ENCODE measurements at places on chromosomes 6 and 20. TPM values are rescaled to one million over a fixed set of nuclear protein-coding genes. Genes with fewer than 3 reads are reported as not detected.

PTPRK gene
- 42.5 TPM for total RNA-seq

DNA sequence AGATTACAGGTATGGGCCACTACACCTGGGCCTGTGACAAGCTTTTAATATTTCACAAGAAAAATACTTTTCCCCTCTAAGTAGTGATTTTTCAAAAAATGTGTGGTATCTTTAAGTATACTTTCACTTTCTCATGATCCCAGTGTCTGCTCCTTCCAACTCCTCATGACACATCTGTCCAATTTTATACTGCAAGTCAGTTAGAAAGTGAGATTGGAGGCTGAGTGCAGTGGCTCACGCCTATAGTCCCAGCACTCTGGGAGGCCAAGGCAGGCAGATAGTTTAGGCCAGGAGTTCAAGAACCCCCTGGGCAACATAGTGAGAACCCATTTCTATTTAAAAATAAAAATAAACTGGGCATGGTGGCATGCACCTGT is 20.2 kb downstream of the PIM1 start:
- DNase-seq, result no peak

DNA sequence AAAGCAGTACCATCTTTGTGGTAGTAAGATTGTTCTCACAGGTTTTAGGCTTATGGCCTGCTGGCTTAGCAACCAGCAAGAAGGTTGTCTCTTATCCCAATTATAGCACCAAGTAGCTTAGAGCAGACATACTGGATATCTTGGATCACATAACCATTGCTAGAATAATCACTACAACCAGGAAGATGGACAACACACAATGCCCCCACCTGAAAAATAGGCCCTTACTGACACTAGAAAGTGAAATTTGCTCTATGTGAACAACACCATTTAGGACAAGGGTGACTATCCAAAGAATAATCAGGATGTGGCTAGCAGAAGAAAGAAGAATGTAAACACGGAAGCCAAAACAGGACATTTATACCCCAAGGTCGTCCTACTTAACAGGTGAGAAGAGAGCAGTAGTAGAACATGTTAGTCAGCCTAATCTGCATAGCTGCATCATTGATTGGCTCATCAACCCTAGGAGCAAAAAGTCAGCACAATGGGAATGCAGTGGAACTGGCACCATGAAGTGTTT is 172.7 kb upstream of the MARCKS start:
- DNase-seq, result no peak

DNA sequence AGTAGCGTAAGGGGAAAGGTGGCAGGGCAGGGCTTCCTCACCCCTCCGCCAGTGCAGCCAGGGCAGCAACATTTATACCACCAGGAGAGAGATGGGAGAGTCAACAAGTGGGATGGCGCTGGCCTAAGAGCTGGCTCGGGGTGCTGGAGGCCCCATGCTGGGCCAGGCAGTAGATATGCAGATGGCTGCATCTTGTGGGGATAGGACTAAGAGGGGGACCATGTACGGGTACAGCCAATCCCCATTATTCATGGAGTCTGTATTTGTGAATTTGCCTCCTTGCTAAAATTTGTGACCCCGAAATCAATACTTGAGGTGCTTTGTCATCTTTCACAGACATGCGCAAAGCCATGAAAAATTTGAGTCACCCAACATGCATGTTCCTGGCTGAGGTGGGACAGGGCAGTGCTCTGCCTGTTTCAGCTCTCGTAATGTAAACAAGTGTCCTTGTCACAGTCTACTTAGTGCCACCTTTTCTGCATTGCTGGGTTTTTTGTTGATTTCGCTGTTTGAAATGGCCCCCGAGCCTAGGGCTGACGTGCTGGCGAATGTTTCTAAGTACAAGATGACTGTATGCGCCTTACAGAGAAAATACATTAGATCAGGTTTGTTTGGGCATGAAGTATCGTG is 27.5 kb upstream of the TAF8 start:
- no peak for DNase-seq

EPPIN gene
- total RNA-seq, result not detected

GRCh38 chr6:75349262-75349984 is 64.8 kb upstream of the TMEM30A start:
- peak; percentile 26 for DNase-seq

DUSP15 gene
- total RNA-seq, result not detected

C6orf132 gene
- total RNA-seq, result 15.3 TPM

RNF217 gene
- total RNA-seq, result 6.9 TPM

ME1 gene
- total RNA-seq, result 13.3 TPM

DNA sequence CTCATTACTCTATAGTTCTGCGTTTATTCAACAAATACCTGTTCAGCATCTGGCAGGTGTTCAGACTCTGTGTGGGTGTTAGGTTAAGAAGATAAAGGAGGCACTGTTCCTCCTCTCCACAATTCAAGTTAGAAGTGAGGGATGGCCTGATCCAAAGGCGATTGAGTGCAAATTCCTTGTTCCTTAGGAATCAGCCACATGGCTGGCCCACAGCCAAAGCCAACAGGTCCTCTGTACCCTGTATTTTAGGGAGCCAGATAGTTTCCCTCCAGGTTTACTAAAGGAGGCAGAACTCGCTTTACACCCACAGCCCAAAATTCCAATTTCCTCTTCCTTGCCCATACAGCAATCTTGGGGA is 5.0 kb upstream of the CD40 start:
- DNase-seq, result no peak

BMP6 gene
- 0.29 TPM for total RNA-seq

DNA sequence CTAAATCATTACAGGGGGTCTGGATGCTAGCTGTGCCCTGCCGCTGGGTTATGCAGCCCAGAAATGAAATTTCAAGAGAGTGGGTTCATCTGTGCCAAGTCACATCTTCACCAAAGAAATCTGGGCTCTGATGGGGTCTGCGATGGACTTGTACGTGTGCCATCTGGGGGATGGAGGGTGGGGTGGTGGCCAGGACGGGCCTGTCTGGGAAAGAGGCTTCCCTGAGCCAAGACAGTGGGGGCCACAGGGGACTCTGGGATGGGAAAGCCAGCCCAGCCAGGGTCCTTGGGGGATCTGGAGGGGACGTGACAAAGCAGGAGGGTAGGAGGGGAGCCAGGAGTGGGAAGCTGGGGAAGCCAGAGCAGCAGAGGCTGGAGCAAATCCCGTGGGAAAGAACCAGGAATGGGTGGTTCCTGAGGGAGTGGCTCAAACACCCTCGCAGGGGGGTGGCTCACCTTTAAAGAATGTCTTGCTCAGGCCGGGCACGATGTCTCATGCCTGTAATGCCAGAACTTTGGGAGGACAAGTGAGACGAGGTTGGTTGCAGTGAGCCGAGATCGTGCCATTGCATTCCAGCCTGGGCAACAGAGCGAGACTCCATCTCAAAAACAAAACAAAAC is 36.3 kb upstream of the SULF2 start:
- DNase-seq, result peak; percentile 74

COL12A1 gene
- total RNA-seq, result 17.5 TPM

CAPN11 gene
- not detected for total RNA-seq

SLC35D3 gene
- not detected for total RNA-seq

DNA sequence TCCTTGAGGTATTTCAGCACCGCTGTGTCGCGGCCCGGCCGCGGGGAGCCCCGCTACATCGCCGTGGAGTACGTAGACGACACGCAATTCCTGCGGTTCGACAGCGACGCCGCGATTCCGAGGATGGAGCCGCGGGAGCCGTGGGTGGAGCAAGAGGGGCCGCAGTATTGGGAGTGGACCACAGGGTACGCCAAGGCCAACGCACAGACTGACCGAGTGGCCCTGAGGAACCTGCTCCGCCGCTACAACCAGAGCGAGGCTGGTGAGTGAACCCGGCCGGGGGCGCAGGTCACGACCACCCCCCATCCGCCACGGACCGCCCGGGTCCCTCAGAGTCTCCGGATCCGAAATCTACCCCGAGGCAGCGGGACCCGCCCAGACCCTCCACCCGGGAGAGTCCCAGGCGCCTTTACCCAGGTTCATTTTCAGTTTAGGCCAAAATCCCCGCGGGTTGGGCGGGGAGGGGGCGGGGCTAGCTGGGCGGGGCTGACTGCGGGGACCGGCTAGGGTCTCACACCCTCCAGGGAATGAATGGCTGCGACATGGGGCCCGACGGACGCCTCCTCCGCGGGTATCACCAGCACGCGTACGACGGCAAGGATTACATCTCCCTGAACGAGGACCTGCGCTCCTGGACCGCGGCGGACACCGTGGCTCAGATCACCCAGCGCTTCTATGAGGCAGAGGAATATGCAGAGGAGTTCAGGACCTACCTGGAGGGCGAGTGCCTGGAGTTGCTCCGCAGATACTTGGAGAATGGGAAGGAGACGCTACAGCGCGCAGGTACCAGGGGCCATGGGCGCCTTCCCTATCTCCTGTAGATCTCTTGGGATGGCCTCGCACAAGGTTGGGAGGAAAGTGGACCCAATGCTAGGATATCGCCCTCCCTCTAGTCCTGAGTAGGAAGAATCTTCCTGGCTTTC is 693 bp downstream of the HLA-F start:
- DNase-seq, result no peak

Measured in epithelial cell of proximal tubule (primary cell).